Activated CD4-positive, alpha-beta T cell treated with anti-CD3 and anti-CD28 coated beads for 24 hours (primary cell): ENCODE measurements at places on chromosomes 2 and 18.

DNA sequence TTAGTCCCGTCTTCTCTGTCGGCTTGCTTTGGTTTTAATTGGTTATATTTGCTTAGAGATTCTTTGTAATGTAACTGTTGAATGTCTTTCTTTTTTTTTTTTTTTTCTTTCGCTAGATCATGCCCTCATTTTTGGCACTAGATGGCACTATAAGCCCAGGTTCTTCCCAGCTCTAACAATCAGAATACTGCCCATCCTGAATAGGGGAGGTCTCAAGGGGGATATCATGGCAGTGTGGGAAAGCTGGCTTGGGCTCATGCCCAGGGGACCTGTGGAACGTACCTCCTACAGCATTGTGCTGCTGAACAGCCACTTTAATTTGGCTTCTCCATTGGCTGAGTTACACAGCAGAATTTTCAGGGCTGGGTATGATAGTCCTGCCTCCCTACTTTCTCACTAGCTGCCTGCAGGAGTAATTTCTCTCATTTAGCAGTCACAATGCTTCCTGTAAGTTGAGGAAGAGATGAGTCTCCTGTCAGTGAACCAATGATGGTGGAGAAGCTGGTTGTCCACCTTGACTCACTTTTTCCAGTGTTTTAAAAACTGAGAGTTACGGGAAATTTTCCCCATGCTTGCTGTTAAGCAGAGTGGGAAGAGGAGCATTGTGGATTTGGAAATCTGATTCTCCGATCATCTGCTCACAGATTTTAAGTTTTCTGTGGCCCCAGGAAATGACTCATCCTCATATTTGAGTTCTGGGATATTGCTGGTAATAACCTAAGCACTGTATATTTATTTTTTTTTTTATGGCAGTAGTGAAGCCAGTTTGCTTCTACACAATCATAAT lies 47.2 kb downstream of the RAD51AP2 start:
- no peak for DNase-seq

DNA sequence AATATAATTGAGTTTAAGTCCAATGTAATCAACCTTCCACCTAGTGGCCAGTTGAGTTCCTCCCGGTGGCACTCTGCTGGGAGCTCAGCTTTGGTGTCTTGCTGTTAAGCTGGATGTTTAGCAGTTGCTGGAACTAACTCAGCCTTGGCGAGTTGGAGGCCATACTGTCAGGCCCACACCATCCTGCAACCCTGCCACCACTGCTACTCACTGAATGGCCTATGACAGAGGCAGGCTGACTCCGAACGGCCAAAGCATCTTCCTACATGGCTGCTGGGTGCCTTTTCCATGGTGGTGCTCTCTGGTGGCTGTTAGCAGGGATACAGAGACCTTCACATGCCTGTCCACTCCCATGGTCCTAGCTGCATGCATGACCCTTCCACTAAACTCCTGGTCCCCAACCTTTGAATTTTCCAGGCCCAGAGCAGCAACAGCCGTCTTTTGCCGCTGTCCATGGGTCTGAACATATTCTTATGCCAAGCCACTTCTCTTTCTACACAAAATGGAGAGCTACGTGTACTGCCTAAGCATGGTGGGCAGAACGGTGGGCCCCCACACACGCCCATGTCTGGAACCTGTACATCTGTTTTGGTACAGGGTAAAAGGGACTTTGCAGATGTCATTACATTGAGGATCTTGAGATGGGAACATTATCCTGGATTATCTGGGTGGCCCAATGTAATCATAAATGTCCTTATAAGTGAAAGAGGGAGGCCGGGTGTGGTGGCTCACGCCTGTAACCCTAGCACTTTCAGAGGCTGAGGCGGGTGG lies 15.0 kb upstream of the TRAF3IP1 start:
- DNase-seq: no peak

- no peak for DNase-seq
Observed at GRCh38 chr2:208466151-208466919, 59.7 kb downstream of the PTH2R start.

GRCh38 chr2:146108993-146109392 lies 1589.1 kb upstream of the ZEB2 start:
- no peak for DNase-seq

DNA sequence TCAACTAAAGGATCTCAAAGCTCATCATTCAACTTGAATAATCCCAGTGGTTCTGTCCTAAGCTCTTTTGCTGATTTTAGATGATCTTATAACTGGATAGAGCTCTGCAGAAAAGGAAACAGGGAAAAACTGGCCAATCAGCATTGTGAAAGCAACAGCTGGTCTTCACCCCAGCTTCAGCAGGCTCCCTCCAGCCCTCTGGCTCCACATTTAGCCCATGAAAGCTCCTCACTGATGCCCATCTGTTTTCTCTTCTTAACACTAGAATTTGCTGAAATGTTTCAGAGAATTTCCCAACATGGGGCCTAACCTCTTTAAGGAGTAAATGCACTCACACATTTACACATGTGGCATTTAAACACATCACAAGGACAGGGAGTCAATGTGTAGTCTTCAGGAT lies 223.3 kb downstream of the CNTNAP5 start:
- DNase-seq: no peak
